ENCODE measurements at places on chromosomes 5 and 9. TPM values are rescaled to one million over a fixed set of nuclear protein-coding genes. Genes with fewer than 3 reads are reported as not detected.

- no peak for DNase-seq
These were observed 6.9 kb downstream of the MRPS27 start for GRCh38 chr5:72313141-72313540.

DNA sequence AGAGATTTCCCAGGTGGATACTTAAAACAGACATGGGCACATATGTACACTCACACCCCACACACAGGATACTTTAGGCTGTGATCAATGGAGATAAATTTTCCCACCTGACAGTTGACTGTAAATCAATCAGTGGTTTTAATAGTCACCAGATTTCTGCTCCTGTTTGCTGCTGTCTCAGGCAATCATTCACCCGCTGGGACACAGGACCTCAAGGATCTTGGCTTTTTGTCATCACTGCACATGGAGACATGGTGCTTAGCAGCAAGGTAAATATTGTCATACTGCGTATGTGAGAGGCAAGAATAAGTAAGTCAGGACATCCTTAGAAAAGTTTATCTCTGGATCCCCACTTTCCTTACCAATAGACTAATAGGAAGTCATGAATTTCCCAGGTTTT, 60.8 kb upstream of the KLF9 start:
- no peak for DNase-seq

- no peak for DNase-seq
These were observed 110.6 kb downstream of the GADD45G start for GRCh38 chr9:89715318-89715858.

PTGDS gene
- 0.51 TPM for total RNA-seq

GRCh38 chr9:5085993-5086392, 99.4 kb downstream of the INSL6 start:
- no peak for DNase-seq

DNA sequence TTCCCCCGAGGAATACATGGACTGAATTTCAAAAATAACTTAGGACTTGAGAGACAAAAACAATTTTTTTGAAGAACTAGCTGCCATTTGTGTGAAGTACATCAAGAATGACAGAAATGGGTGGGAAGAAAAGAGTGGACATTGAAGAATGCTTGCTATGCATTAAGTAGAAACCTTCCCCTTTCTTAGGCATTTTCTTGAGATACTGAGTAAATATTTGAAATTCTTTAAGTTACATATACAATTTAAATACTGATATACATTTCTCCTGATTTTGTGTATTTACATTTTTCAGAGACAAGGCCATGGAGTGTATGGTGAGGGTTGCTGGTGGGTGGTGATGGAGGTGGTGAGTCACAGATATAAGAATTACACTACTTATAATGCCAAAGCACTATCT, 319.3 kb upstream of the ADAMTSL1 start:
- no peak for DNase-seq

ZNF618 gene
- total RNA-seq = 0.21 TPM

FABP6 gene
- total RNA-seq = not detected

AIF1L gene
- total RNA-seq = 0.13 TPM

DNA sequence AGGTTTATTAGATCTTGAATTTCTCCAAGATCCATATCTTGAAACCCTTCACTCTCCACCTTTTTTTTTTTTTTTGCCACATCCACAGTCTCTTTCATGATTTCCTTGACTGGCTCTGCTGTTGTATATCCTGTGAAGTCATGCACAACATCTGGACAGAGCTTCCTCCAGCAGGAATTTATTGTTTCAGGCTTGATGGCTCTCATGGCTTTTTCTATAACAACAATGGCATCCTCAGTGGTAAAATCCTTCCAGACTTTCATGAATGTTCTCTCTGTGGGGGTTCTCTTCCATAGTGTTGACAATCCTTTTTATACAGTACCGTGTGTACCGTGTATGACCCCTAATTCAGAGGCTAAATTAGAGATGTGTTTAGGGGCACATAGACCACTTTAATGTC, 24.0 kb downstream of the RANBP17 start:
- no peak for DNase-seq

DNA sequence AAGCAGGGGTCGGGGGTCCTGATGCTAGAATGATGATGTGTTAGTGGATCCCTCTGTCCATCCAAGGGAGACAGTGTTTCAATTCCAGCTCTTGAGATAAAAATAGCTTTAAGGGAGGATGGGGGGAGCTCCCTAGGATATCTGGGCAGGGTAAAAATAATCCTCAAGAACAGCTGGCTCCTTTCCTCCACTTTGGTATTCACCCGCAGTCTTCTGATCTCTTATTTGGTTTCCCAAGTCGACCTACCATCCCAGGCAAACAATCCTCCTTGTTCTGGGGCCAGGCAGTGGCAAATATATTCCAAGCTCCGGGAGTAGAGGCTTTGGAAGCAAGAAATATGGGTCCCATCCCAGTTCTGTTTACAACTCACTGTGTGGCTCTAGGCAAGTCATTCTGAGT, 14.5 kb upstream of the COL27A1 start:
- no peak for DNase-seq

GRCh38 chr5:158953929-158954534, 145.7 kb downstream of the EBF1 start:
- DNase-seq = no peak

- no peak for DNase-seq
These were observed 95.1 kb downstream of the BRINP1 start for GRCh38 chr9:119273984-119274665.

- no peak for DNase-seq
These were observed 126.7 kb upstream of the PTGER4 start for GRCh38 chr5:40552981-40553380.

PFN3 gene
- total RNA-seq = not detected

GRCh38 chr5:41794471-41794870, 75.8 kb downstream of the OXCT1 start:
- DNase-seq = no peak

GRCh38 chr5:448766-449090, 5.8 kb downstream of the EXOC3 start:
- no peak for DNase-seq

Data from activated T-cell treated with anti-CD3 and anti-CD28 coated beads, Interleukin-2, amount 50 U/mL, for 4 hours (primary cell).